Activated CD4-positive, CD25-positive, alpha-beta regulatory T cell (primary cell): ENCODE measurements at places on chromosomes 4 and X.

DNA sequence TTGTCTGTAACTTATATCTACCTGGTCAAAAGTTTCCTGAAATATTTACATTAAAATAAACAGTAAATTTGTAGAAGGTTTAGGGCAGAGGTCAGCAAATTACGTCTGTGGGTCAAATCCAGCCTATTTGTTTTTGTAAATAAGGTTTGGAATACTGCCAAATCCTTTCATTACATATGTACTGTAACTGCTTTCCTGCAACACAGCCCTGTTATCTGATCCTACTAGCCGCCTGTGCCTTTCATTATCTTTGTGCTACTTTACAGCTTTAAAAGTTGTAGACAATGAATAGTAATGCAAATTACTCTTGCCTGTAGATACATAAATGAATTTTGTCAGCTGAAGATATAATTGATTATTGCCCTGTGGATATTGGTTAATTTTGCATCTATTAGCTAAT lies 369.6 kb upstream of the SLC7A11 start:
- DNase-seq: no peak

DNA sequence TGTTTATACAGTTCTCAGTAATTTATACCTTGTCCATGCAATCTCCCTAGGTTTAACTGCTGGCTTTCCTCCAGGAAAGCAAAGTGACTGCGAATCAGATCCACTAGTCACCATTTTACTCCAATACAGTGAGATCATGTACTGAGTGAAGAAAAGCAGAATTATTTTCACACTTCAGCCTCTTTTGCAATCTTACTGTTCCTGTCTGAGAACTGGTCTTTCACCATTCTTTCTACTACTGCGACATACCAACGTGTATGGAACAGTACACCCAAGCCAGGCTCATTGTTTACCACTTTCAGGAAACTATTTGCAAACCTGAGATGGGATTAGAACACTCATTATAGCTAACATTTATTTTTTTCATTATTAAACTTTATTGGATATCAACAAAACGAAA lies 8.0 kb upstream of the MSL3 start:
- no peak for DNase-seq

DNA sequence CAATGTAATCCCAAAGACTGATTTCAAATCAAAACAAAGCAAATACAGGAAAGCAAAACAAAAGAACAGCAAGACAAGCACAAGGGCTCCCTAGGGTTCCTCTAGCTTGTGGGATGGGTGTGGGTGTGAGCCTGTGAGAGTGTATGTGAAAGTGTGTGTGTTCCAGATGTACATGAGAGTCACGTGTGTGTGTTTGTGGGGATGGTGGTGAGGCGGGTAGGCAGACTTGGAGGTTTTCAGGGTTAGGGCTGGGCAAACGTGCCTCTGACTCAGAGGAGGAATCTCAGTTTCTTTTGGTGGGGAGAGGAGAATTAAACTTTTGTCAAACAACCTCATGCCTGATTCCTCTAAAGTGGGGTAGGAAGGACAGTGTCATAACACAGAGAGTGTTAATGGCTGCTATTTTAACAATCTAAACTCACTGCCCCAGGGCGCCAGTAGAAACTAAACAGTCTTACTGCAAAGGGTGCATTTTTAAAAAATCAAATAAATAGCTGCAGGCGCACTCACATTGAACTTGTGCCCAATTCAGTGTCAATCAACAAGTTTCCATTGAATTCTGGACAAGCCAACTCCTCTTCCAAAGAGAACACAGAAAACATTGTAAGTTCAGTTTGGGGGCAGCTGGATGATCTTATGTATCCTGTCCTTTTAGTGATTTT lies 51.8 kb downstream of the CHRDL1 start:
- DNase-seq: no peak

DNA sequence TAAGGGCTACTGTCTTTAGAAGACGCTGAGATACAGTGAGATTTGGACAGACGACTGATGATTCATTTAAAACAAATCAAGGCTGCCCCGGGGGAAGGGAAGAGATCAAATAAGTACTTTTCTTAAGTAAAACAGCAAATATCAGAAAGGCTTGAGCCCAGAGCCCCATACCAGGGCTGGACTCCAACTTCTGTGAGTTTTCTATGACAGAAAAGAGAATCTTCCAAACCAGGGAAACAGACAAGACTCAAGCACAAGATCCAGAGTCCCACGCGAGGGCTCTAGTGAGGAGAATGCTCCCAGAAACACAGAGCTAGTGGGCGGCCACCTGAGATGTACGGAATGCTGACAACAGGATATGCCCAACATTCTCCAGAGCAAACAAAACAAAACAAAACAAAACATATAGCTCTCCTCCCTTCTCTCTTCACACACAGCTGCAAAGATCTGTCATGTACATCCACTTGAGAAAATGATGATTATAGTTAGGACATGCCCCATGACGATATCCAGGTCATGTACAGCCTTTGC lies 13.1 kb downstream of the ACSL1 start:
- no peak for DNase-seq

DNA sequence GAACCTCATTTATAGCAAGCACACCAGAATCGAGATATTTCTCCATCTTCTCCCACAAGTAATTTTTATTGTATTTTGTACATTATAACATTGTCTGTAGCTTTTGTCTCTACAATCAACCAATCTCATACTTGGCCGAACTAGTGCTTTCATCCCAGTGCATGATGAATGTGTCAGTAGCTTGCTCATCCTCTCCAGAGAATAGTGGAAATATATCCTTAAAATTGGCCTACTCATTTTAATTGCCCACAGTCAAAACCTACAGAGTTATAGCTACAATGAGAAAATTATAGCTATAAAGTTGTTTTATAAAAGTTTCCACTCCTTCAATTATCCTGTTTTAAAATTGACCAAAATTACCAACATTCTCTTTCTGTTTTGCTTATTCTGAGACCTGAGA lies 103.8 kb downstream of the MAPK10 start:
- no peak for DNase-seq

DNA sequence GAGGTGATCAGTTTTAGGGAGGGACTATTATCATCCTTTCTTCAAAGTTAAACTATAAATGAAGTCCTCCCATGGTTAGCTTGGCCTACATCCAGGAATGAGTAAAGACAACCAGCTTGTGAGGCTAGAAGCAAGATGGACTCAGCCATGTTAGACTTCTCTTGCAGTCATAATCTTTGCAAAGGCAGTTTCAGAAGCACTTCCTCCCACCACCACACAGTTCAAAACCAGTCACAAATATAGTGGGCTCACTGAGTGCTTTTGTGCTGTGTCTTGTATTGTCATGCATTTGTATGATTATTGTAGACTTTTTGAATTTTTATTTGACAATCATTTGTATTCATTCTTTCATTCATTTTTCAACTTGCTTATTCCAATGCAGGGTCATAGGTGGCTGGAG lies 204.5 kb downstream of the ZNF674 start:
- no peak for DNase-seq

DNA sequence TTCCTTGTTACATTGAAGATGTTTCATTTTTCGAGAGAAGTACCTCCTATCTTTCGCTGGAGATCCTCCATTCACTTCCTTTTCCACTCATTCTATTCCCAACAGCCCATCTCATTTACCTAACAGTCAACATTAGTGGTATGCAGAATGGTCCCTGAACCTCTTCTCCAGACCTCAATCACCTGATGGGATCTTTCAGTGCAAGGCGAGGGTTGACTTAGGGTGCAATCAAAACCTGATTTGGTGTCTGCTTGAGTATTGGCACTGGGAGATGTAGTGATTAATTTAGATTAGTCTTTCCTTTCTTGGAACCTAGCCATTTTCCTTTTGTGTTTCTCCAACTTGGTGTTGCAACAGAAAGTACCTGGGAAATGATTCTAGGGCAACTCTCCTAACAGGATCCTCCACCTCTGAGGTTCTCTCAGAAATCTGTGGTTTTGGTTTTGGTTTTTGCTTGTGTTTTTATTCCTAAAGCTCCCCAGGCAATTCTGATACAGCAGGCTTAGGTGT lies 18.4 kb downstream of the DDX3X start:
- DNase-seq: no peak

- DNase-seq: no peak
Measured at GRCh38 chrX:13780868-13781427, 35.9 kb downstream of the GPM6B start.

- DNase-seq: no peak
Measured at GRCh38 chr4:183201331-183201730, 102.3 kb downstream of the WWC2 start.

- no peak for DNase-seq
Measured at GRCh38 chr4:184392316-184392715, 82.0 kb downstream of the IRF2 start.

- no peak for DNase-seq
Measured at GRCh38 chr4:114191496-114191895, 212.0 kb upstream of the ARSJ start.

GRCh38 chrX:85112293-85112692 lies 108.6 kb downstream of the APOOL start:
- DNase-seq: no peak

DNA sequence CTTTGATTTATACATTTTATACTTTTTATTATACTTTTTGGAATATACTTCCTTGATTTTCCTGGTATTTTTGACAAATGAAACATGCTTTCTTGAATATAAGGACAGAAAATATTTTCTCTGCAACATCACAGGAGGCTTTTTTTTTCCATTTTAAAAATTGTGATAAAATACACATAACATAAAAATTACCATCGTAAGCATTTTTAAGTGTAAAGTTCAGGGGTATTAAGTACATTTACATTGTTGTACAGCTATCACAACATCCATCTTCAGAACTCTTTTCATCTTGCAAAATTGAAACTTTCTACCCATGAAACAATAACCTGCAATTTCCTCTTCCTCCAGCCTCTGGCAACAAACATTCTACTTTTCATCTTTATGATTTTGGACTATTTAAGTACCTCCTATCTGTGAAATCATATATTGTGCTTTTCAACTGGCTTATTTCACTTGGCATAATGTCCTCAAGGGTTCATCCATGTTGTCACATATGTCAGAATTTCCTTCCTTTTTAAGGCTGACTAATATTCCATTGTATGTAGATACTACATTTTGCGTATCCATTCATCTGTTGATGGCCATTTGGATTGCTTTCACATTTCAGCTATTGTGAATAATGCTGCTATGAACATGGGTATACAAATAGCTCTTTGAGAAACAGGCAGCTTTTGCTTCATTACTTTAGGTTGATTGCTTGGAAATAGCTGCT lies 412.6 kb downstream of the RAPGEF2 start:
- no peak for DNase-seq
